Transverse colon (tissue), 4 donors: ENCODE measurements at places on chromosomes 13 and 19. TPM values are rescaled to one million over a fixed set of nuclear protein-coding genes. Genes with fewer than 3 reads are reported as not detected.

Gene CD79A
- 8.2 TPM for total RNA-seq

Gene CGB8
- not detected for total RNA-seq

Gene IRGC
- not detected for total RNA-seq

Gene ELOF1
- 42.6 TPM for total RNA-seq

Gene IFNL1
- total RNA-seq = not detected

Gene ZNF345
- total RNA-seq = 4.1 TPM

Gene FXYD1
- 29.2 TPM for total RNA-seq

Gene SIAH3
- not detected for total RNA-seq

Gene UHRF1
- total RNA-seq = 2.9 TPM

Gene CD177
- 118 TPM for total RNA-seq

Gene PNMA8B
- total RNA-seq = 0.37 TPM
